ENCODE measurements at places on chromosomes 3 and 15. TPM values are rescaled to one million over a fixed set of nuclear protein-coding genes. Genes with fewer than 3 reads are reported as not detected.

- H3K27me3 ChIP-seq, result no peaks in the 10 kb centered on the region
- H3K27ac ChIP-seq, result no peak overlapping the region
- DNase-seq, result no peak
- no peak overlapping the region for H3K4me3 ChIP-seq
- no peaks in the 10 kb centered on the region for H3K36me3 ChIP-seq
These were observed 120.0 kb downstream of the SLCO3A1 start for GRCh38 chr15:91973481-91973880.

The IL12A gene
- total RNA-seq, result 0.96 TPM

GRCh38 chr3:58577269-58577821, at the start of gene FAM107A:
Gene FAM107A, minus strand, starts transcription at chr3:58577391. Its CDS starts 7,531 bp downstream, at chr3:58569860.
- DNase-seq, result no peak
- H3K4me3 ChIP-seq, result peak within 1 kb of the TSS; percentile 45
- no peaks in the 10 kb centered on the region for H3K27me3 ChIP-seq

The PLA2G4D gene
- not detected for total RNA-seq

The GPR171 gene
- 3.2 TPM for total RNA-seq

- DNase-seq, result peak; percentile 30
- no peaks in the 10 kb centered on the region for H3K36me3 ChIP-seq
- H3K27ac ChIP-seq, result no peak overlapping the region
- no peaks in the 10 kb centered on the region for H3K27me3 ChIP-seq
- no peaks in the 10 kb centered on the region for H3K4me1 ChIP-seq
These were observed 153.1 kb upstream of the GAP43 start for GRCh38 chr3:115470254-115470653.

GRCh38 chr3:34078418-34078817, 280.0 kb downstream of the PDCD6IP start:
- H3K36me3 ChIP-seq, result no peaks in the 10 kb centered on the region
- no peak overlapping the region for H3K27ac ChIP-seq
- no peaks in the 10 kb centered on the region for H3K4me1 ChIP-seq
- no peak overlapping the region for H3K4me3 ChIP-seq
- DNase-seq, result no peak
- no peaks in the 10 kb centered on the region for H3K27me3 ChIP-seq

GRCh38 chr15:68749793-68750192, 70.9 kb downstream of the ANP32A start:
- DNase-seq, result no peak
- no peak overlapping the region for H3K27ac ChIP-seq
- H3K36me3 ChIP-seq, result no peaks in the 10 kb centered on the region
- no peaks in the 10 kb centered on the region for H3K4me1 ChIP-seq

- no peak overlapping the region for H3K27ac ChIP-seq
- DNase-seq, result no peak
- no peaks in the 10 kb centered on the region for H3K4me1 ChIP-seq
- no peaks in the 10 kb centered on the region for H3K36me3 ChIP-seq
These were observed 28.3 kb downstream of the IMPG2 start for GRCh38 chr3:101292027-101292426.
